ENCODE measurements at places on chromosomes 5 and 9.

- no peak for DNase-seq
These were observed 22.4 kb downstream of the MOCS2 start for GRCh38 chr5:53087171-53087570.

GRCh38 chr9:110028676-110029075 lies 179.3 kb downstream of the C9orf152 start:
- no peak for DNase-seq

- no peak for DNase-seq
These were observed 9.7 kb downstream of the RAD1 start for GRCh38 chr5:34905564-34905963.

DNA sequence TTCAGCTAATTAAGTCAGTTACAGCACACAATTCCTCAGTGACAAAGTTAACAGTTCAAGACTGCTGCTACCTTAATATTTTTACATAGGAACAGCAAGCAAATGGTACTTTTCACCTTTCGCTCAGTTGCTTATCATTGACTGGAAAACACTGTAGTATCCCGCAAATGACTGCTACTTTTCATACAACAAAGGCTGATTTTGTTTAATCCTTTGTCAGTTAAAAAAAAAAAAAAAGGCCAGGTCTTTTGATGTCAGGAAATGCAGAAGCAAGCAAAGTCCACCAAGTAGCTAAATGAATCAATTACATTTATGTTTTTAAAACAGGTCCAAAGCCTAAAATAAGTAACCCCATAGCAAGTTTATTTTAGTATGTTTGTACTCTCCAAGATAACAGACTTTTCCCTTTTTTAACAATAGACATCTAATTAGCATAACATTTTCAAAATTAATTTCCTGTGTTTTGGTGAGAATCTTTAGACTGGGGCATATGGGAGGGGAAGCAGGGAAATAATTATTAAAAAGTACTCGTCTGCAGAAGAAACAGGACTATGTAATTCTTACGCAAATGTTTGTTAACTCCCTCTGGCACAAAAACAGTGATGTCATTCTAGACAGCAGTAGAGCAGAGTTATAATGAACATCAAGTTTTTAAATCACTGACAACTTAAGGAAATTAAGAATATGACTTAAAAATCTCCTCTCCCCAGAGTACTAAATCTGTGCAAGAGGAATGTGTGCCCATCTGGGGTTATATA lies 9.6 kb downstream of the PFDN1 start:
- DNase-seq: no peak

DNA sequence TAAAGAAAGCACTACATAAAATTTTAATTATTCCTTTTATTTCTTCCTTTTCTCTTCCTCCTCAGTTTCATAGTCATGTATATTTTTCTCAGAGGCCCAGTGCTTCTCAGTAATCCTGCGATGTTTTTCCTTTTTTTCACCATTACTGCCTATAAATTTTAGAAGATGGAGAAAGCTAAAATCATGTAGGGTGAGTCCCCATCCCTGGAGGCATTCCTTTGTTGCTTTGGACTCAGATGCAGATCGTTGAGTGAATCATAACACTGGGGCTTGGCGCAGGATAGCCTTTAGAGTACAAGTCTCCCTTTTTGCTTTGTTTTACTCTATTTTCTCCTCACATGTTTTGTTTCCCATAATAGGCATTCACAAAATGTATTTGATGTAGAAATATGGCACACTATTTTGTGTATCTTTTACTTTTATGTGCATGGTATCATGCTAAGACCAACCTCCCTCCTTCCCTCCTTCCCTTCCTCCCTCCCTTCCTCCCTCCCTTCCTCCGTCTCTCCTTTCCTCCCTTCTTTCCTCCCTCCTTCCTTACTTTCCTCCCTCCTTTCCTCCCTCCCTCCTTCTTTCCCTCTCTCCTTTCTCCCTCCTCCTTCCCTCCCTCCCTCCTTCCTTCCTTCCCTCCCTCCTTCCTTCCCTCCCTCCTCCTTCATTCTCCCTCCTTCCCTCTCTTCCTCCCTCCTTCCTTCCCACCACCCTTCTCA lies 72.4 kb downstream of the NUDT12 start:
- DNase-seq: no peak

- DNase-seq: no peak
These were observed 549.2 kb upstream of the CYLC2 start for GRCh38 chr9:102445906-102446305.

DNA sequence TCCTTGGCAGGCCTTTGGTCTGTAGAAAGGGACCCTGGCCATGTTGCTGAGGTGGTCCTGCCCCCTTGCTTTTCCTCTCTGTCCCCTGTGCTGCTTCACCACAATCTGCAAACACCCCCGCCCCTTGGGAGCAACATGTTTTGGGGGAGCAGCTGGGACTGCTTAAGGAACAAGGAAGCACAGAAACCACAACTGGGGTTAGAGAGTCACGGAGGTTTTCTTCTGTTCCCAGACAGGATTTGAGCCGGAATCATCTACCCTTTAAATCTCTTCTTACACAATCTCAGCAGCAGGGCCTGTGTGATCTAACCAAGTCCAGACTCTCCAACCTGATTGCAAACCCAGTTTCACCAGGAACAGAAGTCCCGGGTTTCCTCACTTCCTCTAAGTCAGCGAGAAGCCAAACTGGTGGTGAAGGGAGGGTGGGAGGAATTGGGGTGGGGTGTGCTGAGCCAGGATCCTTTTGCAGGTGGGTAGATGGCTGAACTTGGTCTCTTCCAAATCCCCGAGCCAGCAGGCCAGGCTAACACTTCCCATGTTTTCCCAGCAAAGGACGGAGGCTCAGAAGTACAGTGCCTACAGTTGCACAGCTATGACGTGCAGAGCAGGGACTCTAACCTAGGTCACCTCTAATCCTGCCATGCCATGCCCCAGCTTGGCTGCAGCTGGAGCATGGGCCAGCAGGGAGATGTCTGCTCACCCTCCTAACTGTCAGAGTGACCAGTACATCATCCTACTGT lies 25.0 kb downstream of the SH3PXD2B start:
- no peak for DNase-seq

- DNase-seq: no peak
These were observed 152.4 kb downstream of the ALDH1A1 start for GRCh38 chr9:72800328-72800994.

GRCh38 chr5:129051283-129051682 lies 43.3 kb upstream of the ISOC1 start:
- DNase-seq: no peak

GRCh38 chr5:35822511-35822910 lies 34.2 kb upstream of the IL7R start:
- no peak for DNase-seq

DNA sequence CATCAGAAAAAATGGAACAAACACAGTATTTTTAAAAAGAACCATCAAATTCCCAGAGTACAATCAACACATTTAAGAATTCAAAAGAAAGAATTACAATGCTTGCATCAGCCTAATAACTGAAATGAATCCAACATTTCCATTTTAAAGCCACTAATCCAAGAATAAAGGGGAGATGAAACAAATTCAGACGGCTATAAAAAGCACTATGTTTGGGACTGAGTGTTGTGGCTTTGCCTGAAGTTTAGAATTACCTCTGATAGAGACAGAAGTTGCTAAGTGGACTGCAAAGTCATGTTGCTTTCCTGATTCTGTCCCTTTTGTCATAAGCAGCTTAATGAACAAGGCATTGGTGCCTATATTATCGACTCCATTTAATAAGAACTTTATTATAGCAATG lies 135.4 kb upstream of the RGMB start:
- no peak for DNase-seq

DNA sequence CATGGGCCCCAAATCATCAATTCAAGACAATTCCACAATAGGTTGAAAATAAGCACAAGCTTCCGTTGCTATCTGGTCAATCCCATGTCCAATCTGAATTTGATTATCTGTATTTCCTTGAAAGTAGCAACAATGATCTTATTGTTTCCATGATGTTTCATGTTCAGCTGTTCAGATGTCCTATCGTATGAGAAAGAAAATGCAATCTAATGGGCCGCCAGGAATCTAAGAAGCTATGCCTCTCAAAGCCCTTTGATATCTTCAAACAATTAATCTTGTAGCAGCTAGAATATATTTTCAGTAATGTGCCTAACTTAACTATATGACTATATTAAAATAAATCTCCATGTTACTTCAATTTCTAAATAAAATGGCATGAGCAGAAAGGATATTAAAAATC lies 32.1 kb upstream of the ALDOB start:
- DNase-seq: no peak

- no peak for DNase-seq
These were observed 65.9 kb downstream of the PRKACG start for GRCh38 chr9:68947842-68948569.

DNA sequence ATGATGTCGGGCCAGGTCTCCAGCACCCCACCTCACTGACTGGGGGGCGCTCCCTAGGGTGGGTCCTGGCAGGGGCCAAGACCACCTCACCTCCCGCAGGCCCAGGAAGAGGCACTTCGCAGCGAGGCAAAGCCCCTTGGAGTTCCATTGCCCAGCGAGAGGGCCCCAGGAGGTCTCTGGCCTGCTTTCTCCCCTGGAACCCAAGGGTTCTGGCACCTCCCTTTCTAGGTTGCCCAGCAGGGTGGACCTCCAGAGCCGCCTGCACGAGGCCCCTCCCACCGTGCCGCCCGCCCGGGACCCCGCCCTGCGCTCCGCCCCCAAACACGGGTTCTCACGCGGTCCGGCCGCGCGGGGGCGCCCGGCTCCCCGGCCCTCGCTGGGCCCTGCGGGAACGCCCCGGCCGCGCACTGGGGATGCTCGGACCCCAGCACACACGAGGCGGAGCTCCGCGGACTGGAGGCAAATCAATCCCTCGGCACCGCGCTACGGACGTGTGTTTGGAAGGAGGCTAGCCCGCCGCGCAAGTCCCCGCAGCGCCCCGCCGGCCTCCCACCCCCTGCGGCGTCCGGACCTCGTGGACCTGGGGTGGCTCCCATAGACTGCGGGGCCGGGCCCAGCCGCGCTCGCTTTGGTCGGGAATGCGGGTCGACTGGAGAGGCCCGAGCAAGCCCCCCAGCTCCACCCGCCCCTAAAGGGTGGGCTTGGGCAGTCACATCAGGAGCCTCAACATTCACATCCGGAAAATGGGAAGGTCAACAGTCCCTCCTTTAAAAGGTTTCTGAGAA lies 99.5 kb upstream of the LMX1B start:
- DNase-seq: peak; percentile 83

- DNase-seq: no peak
These were observed 299.0 kb downstream of the FBXL7 start for GRCh38 chr5:15799014-15799413.

DNA sequence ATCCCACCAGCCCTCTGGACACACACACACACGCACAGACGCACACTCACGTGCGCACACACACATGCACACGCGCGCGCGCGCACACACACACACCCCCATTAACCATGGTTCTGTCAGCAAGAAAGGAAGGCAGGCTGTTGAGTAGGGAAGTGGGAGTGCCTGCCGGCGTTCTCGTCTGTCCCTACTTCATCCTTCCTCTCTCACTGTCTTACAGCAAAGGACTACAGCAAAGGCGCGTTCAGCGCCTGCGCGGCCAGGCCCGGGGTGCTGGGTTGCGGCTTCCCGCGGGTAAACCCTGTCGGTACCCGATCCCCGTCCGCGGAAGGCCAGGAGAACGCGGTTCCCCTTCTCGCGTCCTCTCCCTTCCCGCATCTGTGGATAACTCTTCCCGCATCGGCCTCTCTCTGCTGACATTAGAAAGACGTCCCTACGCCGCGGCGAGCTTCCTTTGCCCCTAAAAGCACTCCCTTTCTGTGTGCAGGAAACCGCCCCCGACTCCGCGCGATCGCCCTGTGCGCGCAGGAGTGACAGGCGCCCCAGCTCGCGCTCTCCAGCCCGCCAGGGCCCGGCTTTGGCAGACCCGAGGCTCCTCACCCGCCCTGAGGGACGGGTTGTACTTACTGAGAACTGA lies 219.2 kb downstream of the AGTPBP1 start:
- peak; percentile 67 for DNase-seq

DNA sequence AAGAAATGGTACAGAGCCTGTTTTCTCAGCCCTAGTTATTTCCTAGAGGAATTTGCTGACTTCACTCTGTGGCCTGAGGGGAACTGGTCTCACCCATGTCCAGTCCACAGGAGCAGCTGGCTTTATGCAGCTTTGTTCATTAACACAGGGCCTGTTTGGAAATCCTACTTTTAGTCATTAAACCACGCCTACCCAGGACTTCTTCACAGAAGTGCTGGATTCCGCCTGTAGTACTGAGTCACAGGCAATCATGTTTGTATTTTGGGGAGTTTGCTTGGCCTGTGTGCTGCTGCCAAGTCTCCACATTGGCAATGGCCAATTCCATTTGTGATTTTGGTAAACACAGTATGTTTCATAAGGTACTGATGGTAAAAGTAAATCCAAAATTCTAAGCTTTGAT lies 52.8 kb downstream of the CTNND2 start:
- DNase-seq: no peak

- DNase-seq: no peak
These were observed 45.5 kb downstream of the FOCAD start for GRCh38 chr9:20729523-20729922.

DNA sequence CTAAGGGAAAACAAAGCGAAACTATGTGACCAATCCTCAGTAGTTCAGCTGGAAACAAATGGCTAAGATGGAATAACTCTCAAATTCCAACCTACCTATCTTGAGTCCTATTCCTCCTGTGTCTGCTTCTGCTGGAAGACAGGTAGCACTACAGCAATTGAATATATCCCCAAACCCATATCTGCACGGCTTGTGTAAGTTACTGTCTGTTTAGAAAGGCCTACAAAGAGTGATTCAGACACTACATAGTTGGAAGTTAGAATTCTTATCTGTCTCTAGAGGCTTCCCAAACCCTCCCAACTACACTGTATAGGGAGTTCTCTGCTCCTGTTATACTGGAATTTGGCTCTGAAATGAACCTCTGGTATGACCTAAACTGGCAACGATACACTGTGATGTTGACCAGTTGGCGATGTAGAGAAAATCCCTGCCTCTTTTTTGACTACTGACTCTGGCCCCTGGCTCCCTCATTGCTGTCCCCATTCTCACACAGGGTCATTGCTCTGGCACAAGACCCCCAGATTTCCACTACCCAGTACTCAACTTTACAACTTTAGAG lies 22.6 kb upstream of the NADK2 start:
- DNase-seq: no peak

- DNase-seq: no peak
These were observed 37.4 kb downstream of the CCDC125 start for GRCh38 chr5:69295088-69295754.

GRCh38 chr5:42520203-42520602 lies 97.0 kb downstream of the GHR start:
- DNase-seq: no peak

DNA sequence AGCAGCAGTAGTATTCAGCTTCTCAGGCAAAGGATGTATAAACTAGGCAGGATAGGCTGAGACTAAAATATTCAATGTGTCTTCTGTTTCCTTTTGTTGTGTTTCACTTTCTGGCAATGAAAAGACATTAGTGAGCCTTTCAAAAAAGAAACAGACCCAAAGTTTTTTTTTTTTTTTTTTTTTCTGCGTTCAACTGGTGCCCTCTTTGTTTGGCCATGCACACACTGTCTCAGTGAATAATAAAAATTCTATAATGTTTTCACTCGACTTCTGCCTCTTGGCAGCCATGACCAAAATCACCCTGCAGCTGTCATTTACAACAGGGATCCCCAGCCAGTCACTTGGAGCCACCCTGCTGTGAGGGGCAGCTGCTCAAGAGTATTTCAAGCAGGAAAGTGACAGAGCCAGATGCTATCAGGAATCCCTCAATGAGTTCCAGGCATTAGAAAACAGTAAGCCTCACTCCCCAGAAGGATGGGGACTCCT lies 44.0 kb upstream of the MAN2A1 start:
- no peak for DNase-seq
